CD4-positive, alpha-beta T cell treated with Interleukin-15 for 4 hours (primary cell): ENCODE measurements at places on chromosomes 5 and 9.

DNA sequence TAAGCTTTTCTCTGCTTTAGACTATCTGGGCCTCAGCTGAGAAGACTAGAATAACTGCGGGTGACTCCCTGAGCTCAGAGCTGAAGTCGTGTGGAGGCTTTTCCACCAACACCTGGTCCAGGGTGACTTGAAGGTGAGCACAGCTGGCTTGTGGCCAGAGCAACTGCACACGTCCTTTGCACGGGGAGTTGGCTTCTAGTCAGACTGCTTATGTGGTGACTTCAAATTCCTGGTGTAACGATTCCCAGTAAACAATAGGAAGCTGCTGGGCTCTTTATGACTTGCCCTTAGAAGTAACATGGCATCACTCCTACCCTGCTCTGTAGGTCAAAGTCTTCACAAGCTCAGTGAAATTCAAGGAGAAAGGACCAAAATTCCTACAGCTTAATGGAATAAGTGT is 800.6 kb upstream of the CDH6 start:
- no peak for DNase-seq

DNA sequence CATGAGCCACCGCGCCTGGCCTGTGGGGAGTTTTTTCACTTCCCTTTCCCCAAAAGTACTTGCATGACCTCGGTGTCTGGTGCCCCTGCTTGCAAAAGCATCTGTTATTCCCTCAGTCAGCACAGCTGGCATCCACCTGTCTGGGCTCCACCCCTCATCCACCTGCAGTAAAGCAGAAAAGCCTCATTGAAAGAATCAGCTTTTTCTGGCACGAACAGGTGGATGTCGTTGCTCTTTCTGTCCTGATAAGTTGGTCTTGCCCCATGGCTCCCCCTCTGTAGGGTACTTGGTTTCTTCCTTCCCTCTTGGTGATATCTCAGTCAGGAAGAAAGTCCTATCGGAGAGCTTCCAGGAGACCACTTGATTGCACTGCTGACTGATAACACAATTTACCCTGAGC is 37.4 kb downstream of the WWC1 start:
- DNase-seq: no peak

DNA sequence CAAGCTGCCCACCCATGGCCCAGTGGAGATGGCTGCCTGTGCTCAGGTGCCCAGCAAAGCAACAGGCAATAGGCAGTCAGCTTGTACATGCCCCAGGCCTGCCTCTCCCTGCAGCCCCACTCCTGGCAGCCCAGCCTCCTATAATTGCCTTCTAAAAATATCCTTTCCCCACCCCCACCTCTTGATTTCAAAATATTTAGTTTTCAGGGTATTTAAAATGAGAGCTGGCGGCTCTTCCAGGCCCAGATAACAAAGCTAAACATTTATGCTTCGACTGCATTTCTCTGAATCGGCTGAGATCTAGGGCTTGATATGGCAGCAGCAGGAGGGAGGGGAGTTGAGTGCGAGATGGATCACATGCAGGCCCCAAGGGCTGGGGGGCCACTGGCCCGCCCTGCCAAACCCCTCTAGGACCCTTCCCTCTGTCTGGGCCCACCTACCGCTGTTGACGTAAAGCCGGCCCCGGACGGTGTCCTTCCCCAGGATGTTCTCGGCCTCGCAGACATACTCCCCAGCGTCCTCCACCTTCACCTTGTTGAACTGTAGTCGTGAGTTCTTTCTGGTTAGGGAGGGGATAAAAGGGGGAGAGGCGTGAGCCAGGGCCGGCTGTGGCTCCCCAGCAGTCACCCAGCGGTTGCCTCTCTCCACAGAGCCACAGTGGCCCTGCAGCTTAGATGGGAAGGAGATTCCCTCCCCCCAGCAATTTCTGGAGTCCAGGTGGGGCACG is 85.0 kb downstream of the PSD2 start:
- DNase-seq: no peak

- DNase-seq: no peak
Measured at GRCh38 chr5:35443803-35444595, 173.7 kb upstream of the SPEF2 start.

GRCh38 chr9:36317766-36318165 is 59.5 kb upstream of the GNE start:
- no peak for DNase-seq

GRCh38 chr5:177568326-177568725 is 14.0 kb upstream of the FAM193B start:
- DNase-seq: no peak
